Bronchial smooth muscle cell (primary cell): ENCODE measurements at places on chromosomes 4 and X. TPM values are rescaled to one million over a fixed set of nuclear protein-coding genes. Genes with fewer than 3 reads are reported as not detected.

Gene AKAP14
- total RNA-seq = not detected in 2 replicates

Gene F9
- total RNA-seq = not detected in 2 replicates

Gene RBM47
- total RNA-seq = 0.09 and 0.32 TPM in 2 replicates

Gene ANKRD37
- total RNA-seq = 1.6 and 1.7 TPM in 2 replicates

Gene LNX1
- 0.77 and 1.7 TPM in 2 replicates for total RNA-seq

Gene ZBED1
- 23.5 and 27.7 TPM in 2 replicates for total RNA-seq

Gene DKC1
- total RNA-seq = 29.2 and 36.2 TPM in 2 replicates

Gene PABPC1L2A
- total RNA-seq = not detected in 2 replicates

Gene SATL1
- total RNA-seq = not detected in 2 replicates
